GM23338 (cell line): ENCODE measurements at places on chromosomes 4 and X. TPM values are rescaled to one million over a fixed set of nuclear protein-coding genes. Genes with fewer than 3 reads are reported as not detected.

SGMS2 gene
- 0.35 and 0.43 TPM in 2 replicates for total RNA-seq

TBX22 gene
- total RNA-seq: 0.24 TPM in 1 of 2 replicates, not detected in the other

NEXMIF gene
- 0.70 and 0.76 TPM in 2 replicates for total RNA-seq

- H3K4me3 ChIP-seq: no peak overlapping the region
- no peak overlapping the region for H3K27ac ChIP-seq
- H3K4me1 ChIP-seq: peaks cover 44% of the 10 kb centered on the region
- no peak for DNase-seq
- no peaks in the 10 kb centered on the region for H3K27me3 ChIP-seq
Measured at GRCh38 chr4:83860200-83860599, 324.3 kb downstream of the GPAT3 start.

GRCh38 chr4:188031751-188032150 lies 36.2 kb downstream of the ZFP42 start:
- H3K4me3 ChIP-seq: peak overlapping the region; percentile 44
- peak; percentile 58 for DNase-seq
- H3K27ac ChIP-seq: peak overlapping the region; percentile 92

DNA sequence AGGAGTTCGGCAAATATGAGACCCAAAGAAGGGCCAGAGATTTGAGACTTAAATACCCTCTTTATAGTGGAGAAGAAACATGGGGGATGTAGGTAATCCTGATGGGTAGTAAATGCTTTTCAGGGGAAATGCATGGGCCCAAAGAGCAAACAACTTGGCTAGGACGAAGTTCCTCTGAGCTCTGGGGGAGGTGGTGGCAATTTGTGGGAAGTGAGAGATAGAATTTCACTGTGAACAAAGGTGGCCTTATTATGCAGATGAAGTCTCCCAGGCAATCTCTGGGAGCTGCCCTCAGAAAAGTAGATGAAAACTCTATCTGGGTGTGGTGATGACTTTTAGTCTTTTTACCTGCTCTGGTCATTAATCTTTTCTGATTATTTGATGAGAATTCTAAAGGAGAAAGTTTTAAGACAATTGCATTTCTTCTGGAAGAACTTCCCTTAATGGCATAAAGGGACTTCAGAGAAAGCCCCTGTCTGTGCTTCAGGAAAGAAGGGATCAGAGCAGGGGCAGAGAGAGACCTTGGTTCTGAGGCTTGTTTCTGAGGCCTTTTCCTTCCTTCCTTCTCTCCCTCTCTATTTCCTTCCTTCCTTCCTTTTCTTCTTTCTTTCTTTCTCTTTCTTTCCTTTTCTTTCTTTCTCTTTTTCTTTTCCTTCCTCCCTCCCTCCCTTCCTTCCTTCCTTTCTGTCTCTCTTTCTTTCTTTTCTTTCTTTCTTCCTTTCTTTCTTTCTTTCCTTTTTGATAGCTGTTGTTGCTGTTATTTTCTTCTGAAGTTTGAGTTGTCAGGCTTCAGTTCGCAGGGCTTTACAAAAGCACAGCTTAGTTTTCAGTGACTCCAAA lies 37.5 kb upstream of the MAOA start:
- DNase-seq: peak; percentile 76
- H3K27me3 ChIP-seq: no peaks in the 10 kb centered on the region
- no peaks in the 10 kb centered on the region for H3K36me3 ChIP-seq
- peak overlapping the region; percentile 97 for H3K27ac ChIP-seq
- H3K4me1 ChIP-seq: peaks cover 49% of the 10 kb centered on the region

- no peak overlapping the region for H3K27ac ChIP-seq
- H3K36me3 ChIP-seq: no peaks in the 10 kb centered on the region
- peak; percentile 88 for DNase-seq
- H3K4me3 ChIP-seq: peak overlapping the region; percentile 95
- no peaks in the 10 kb centered on the region for H3K4me1 ChIP-seq
- H3K27me3 ChIP-seq: peaks cover 14% of the 10 kb centered on the region
Measured at GRCh38 chr4:6221851-6222760, 21.8 kb upstream of the JAKMIP1 start.

DNA sequence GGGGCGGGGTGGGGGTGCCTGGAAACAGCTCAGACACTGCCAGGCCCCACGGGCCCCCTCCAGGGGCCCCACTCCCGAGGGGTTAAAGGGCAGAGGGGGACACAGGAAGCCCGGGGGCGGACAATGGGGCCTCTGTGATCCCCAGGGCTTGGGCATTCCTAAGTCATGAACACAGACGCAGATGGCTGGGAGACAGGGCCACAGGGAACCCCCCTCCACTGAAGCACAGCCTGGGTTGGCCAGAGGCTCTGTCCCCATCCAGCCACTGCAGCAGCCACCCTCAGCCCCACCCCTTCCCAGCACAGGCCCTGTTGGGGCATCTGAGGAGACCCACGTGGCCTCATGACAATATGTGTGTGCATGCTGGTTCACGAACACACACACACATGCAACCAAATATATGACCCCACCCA lies 3.9 kb downstream of the L1CAM start:
- no peaks in the 10 kb centered on the region for H3K36me3 ChIP-seq
- no peak for DNase-seq
- no peak overlapping the region for H3K4me3 ChIP-seq
